ENCODE measurements at places on chromosomes 6 and 20.

- no peak for DNase-seq
Measured at GRCh38 chr20:59993736-59994430, 35.7 kb downstream of the CDH26 start.

DNA sequence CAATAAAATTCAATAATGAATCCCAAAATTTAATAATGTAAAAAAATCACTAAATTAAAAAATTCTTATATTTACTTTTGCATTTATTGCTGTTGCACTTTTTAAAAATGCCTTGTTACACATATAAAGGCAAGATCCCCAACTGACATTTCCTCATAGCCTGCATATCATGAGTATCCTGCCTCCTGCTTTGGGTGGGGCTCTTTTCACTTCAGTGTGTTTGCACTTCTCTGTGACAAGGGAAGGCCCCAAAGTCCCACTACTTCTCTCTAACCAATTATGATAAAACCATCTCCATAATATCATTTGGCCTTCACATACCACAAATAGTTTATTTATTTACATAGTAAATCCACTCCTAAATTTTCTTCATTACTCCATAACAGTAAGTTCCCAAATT, 446.1 kb upstream of the MARCKS start:
- DNase-seq, result no peak

- no peak for DNase-seq
Measured at GRCh38 chr20:57450931-57451330, 59.7 kb downstream of the RBM38 start.

- DNase-seq, result no peak
Measured at GRCh38 chr6:111718326-111718725, 112.6 kb upstream of the TRAF3IP2 start.

DNA sequence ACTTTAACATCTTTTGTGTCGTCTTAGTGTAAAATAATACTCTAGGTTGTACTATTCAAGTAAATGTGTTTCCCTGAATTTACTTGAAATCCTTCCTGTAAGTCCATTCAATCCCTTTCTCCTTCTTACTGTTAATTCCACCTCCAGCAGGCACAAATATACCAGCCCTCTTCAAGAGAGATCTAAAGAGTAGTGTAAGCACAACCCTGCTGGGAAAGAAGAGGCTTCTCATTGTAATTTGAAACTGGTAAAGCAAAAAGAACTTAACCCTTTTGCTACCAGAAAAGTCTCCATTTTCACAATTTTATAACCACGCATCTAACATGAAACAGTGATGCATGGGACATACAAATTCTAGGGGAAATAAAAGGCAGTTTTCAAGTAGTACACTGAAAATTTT, at the start of gene BMP5:
BMP5 (minus strand) TSS at position 191 of the 400 bp plus-strand sequence. CDS start 725 bp downstream, outside the sequence.
- DNase-seq, result no peak

GRCh38 chr20:10640897-10641296, 32.9 kb downstream of the JAG1 start:
- no peak for DNase-seq

- DNase-seq, result no peak
Measured at GRCh38 chr20:3686867-3687321, 5.1 kb upstream of the ADAM33 start.

- no peak for DNase-seq
Measured at GRCh38 chr6:165266191-165266590, 43.2 kb downstream of the C6orf118 start.

DNA sequence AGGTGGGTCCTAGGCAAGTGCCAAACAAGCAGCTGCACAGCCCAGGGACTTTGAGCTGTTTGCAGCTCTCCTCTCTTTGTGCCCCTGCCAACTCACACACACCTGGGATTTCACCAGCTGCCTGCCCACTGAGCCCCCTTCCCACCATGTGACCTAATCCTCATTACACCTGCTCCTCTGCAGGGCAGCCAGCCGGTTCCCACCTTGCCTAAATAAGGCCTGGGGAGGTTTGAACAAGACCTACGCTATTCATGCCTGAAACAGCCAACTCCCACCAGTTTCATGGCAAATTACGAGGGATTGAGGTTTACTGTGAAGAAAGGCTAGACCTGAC, 92.6 kb upstream of the SOX4 start:
- no peak for DNase-seq

DNA sequence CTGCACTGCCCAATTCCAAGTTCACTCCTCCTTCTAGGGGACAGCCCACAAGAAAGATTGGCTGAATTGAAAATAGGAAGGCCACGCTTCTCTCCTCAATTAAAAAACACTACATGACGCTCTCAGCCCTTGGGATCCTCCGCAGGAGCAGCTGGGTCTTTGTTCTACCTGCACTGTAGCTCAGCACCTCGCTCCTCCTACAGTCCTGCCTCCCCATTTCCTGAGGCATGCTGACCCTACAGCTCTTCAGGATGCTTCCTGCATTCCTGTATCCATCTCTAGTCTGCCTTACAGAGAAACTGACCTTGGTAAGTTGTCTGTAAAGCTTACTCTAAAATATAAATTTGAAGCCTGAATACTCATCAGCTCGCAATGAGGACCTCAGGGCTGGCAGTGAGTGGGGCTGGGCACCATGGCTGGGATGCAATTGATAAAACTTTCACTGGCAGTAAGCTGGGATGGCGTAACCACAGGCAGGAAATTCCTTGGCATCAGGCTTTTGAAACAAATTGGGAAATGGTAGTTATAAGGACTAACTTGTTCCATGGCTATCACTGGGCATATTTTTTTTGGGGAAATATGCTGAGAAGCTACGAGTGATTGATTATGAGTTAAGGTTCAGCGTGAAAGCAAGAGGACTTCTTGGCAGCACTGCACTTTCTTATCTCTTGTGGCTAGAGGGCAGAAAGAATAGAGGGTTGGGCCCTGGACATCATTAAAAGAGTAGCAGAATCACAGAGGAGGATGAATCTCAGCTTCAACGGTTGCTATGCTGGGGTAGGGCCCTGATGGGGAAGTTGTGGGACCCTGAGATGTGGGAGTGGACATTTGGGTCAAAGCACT, 11.7 kb upstream of the SIRPB1 start:
- no peak for DNase-seq

DNA sequence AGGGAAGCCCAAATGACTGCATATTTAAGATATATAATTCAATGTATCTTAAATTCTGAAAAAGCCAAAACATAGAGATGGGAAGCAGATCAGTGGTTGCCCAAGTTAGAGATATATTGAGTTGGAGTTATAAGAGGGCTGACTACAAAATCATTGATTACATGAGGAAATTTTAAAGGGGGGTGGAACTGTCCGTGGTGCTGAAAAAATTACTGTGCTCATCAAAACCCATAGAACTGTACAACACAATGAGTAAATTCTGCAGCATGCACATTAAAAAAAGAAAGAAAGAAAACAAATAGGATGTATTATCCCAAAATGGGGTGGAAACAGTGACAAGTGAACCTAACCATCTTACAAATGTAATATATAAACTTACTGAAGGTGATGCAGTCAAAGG, 100.9 kb downstream of the FUT9 start:
- no peak for DNase-seq

DNA sequence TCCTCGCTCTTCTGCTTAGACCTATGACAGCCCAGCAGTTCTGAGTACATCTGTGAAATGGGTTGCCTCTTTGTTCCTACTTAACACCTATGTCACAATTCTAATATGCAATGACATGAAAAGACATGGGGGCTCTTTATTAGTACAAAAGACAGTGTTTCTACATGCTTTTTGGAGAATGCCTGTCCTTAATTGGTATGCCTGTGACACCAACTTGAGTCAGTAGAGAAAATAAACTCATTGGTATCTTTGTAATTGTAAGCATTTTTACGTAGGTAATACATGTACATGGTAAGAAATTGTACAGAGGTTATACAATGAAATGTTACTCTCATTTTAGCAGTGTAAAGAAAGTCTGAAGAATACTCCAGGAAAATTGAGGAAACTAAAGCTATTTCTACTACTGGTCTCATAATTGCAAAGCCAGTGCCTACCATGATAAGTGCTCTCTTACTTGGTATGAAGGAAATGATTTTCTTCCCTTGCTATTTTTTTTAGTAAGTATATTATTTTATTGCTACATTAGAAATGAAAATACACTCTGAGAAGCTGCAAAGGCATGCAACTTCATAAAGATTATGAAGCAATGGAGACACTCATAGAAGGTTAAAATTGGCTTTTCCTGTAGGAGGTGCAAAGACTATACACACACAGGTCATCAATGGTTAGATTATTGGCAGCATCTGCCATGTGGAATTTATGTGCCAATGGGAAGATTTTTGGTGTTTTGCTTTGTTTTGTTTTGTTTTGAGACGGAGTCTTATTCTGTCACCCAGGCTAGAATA, 4.9 kb upstream of the EEF1A1 start:
- DNase-seq, result no peak

DNA sequence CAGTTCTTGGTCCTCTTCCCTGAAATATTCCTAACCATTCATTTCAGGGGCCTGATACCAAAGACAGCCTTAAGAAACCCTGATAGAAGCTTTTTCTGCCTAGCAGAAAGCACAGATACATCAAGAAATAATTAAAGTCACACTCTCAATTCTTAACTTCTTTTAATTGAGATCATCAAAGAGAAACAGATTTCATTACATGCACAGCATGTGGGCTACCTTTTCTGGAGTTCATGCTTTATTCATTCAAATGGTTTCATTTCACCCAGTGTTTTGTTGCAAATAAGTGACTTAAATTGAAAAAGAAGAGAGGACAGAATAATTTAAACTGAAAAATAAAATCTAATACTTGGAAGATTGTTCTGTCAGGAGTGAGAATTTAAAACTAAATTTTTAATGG, 192.6 kb upstream of the GGTLC1 start:
- no peak for DNase-seq

GRCh38 chr20:15561707-15562404, 1011.4 kb downstream of the KIF16B start:
- no peak for DNase-seq

DNA sequence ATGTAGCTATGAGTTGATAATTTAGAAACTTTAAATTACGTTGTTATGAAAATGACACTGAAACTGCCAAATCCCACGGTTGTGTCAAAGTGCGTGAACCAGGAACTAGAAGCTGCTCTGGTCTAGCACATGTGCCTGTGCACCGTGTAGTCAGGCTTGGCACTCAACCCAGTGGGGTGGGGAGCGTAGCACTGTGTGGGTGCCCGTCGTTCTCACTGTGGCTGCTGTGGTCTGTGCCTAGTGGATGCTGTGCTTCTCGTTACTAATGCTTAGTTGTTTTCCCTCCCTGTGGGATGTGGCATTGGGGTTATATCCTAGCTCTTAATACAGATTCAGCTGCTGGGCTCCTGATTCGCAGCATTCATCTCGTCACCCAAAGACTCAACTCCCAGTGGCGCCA, 46.2 kb upstream of the ADIG start:
- DNase-seq, result no peak

GRCh38 chr20:57469418-57470211, 55.3 kb downstream of the CTCFL start:
- DNase-seq, result no peak

DNA sequence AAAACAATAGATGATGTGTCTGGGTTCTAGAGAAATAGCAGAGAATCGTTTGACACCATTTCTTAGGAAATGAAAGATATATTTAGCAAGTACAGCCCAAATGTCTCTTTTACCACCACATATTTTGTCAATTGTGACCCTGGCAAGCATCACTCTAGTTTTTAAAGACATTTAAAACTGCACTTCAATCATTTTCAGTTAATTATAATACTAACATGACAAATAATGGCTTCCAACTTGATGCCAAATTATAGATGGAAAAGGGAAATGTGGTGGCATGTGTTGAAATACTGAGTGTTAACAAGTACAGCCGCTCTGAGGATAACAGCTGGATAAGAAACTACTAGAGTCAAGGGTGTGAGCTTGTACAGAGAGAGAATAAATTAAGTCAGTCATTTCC, 648.9 kb downstream of the FRK start:
- no peak for DNase-seq

DNA sequence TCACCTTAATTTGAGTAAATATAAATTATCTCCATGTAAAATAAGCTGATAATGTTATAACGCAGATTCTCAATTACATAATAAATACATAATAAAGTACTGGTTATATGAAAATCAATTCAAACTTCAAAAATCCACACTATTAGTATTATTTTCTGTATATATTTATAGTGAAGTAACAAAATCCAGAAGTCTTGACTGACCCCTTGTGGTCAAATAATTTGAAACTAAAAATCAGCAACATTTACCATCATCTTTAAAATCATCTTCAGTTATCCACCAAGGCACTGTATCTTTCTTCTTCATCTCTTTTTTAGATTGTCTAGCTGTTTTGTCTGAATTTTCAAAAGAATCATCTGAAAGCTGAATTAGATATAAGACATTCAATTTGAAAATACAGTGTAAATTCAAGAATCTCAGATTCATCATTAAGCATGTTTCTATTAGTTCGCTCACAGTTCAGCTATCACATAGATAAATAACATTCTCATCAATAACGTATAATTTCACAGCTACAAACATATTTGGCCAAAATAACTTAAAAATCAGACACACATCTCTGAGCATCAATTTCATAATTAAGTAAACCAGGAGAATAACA, 6.5 kb downstream of the CEP162 start:
- DNase-seq, result no peak

- DNase-seq, result no peak
Measured at GRCh38 chr6:44058617-44059358, 68.5 kb downstream of the MRPL14 start.

DNA sequence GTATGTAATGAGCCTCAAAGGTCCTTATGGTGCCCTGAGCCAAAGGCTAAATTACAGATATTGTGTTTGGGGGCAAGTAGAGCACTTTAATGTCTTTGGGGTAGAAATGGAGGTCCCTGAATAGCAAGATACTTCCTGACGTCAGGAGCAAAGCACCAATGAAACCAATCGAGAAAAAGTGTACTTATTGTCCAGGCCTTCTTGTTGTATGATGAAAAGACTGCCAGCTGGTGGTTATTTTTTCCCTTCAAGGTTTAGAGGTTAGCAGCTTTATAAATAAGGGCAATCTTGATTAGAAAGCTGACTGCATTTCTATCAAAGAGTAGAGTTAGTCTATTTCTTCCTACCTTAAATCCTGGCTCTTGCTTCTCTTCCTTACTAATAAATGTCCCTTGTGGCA, 76.1 kb upstream of the HSF2 start:
- no peak for DNase-seq

DNA sequence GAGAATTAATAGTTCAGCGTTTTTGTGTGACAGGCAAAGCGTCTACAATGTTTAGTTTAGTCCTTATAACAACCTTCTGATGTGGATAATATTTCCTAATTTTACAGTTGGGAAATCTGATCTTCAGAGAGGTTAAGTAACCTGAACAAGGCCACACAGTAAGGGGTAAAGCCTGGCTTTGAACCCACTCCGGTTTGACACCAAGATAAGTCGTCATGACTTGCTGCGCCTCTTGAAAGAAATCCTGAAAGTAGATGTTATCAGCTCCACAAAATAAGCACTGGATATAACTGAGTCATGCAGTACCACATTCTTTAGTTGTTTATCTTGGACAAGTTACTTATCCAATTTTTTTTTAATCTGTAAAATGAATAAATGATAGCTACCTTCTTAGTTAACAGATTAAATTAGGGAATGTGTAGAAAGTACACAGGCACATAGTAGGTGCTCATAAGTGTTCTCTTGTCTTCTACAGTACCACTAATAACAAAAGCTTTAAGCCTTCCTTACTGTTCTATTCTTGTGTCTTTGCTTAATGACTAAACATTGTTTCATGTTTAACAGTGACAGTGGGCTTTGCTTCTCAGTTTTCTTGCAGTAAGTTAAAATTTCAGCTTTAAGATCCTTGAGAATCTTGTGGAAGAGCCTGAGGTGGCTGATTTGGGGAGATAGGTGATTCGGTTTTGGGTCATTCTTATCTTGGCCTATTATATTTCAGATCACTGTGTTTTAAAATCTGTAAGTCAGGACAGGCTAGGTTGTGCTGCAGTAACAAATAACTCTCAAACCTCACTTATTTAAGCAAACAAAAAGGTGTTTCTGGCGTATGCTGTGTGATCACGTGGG, 2.1 kb downstream of the HIVEP1 start:
- DNase-seq, result no peak

All from CD4-positive, alpha-beta T cell treated with Interleukin-6 at 100 ng/mL for 8 hours (primary cell).